ENCODE measurements at places on chromosomes 11 and 22. TPM values are rescaled to one million over a fixed set of nuclear protein-coding genes. Genes with fewer than 3 reads are reported as not detected.
A peak's percentile ranks its signal among the peaks of the same experiment; 100 is the strongest.

- no peak for DNase-seq
Observed at GRCh38 chr11:44113018-44113417, 17.5 kb downstream of the EXT2 start.

DNA sequence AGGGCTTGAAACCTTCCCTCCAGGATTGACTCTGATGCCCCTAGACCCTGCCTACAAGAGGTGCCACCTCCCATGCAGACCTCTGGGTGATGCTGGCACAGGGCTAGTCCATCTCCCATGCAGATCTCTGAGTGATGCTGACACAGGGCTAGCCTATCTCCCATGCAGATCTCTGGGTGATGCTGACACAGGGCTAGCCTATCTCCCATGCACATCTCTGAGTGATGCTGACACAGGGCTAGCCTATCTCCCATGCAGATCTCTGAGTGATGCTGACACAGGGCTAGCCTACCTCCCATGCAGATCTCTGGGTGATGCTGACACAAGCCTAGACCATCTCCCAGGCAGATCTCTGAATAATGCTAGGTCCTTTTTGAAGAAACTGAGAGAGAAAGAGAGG lies 321.7 kb downstream of the NTM start:
- DNase-seq, result no peak

DNA sequence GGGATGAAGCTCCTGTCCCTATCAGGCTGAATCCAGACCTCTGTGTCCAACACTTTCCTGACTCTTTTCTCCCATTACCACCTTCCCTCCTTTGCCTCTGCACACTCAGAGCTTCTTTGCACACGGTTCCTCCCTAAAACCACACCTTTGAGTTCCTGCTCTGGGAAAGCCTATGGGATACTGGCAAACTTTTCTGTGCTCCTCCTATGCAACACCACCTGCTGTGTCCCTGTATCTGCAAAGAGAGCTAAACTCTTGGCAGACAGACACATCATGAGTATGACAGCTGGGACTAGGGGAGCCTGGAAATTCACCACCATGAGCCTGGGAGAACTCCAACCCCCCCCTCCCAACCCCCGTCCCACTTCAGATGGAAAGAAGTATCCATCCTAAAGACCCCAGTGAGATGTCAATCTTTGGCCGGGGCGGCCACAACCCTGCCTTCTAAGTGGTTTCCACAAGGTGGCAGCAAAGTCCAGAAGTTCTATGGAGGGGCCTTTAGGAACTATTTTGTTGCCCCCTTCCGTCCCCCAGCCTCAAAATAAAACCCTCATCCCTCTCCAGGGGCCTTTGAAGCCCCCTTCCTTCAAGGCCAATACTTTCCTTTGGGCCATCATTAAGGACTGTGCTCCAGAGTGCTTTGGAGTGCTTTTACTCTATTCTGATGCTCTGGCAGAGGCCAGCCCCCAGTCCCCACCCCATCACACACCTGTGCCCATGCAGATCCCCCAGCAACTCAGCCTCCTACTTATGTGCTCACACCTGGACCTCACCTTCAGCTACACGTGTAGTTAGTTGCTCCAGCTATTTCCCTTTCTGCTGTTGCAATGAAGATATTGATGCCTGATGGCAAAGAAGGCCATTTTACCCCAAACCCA lies 19.4 kb downstream of the HTR3A start:
- DNase-seq, result no peak

DNA sequence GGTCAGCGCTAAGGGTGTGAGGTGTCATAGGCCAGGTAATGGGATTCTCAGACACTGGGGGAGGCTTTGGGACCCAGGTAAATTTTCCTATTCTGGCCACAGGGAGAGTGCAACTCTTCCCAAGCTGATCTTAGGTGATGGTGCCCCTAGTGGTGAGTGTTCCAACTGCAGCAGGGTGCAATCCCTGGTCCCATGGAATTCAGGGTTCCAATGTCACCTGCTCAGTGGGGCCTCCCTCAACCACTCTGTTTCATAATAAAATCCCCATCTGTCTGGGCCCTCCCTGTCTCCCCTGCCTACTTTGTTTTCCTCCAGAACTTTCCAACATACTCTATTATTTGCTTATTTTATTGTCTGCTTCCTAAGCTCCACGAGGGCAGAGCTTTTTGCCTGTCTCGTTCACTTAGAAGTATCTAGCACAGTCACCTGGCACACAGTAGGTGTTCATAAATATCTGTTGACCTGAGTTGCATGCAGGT lies 2.9 kb upstream of the SGSM1 start:
- DNase-seq, result no peak

GRCh38 chr11:92152245-92152644 lies 72.4 kb upstream of the FAT3 start:
- DNase-seq, result no peak

DNA sequence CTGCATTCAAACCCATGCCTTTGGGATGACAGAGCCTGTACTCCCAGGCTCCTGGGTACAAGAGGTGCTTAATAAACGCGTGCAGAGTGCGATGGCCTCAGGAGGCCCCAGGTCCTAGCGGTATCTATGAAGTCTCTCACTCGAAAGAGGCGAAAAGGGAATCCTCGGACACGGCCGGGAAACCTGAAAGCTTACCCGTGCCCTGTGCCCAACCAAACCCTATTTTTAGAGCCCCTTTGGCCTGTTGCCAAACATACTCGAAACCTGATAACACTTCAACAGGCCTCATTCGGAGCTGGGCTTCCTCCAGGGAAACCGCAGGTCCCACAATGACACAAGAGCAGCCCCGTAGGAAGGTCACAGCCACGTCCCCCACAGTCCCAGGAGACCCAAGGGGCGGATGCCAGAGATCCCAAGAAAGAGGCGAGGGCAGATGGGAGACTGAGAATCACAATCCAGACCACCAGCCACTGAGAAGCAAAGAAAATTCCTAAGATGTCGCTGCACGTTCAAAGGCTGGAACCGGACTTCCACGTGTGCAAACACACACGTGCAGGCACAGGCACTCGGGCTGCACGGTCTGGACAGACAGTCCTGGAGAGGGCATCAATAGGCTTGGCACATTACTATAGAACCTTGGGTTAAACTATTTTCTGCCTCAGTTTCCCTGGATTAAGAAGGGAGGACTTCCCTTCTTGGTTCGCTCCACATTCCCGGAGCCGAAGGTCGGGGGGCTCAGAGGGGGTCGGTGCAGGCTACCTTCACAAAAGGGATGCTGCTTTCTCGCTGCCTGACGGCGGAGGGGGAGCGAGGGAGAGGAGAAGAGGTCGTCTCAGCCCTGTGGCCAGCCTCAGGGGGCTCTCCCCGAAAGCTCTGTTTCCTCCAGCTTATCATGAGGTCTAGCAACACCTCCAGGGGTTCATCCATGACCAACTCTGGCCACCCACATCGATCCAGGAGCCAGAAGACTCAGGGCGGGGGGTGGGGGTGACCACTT lies 8.2 kb downstream of the PDGFB start:
- peak; percentile 88 for DNase-seq

- no peak for DNase-seq
Observed at GRCh38 chr11:57791321-57792059, 29.9 kb downstream of the CTNND1 start.

- no peak for DNase-seq
Observed at GRCh38 chr11:636511-637332, at the start of gene DRD4. TSS of gene DRD4 (plus strand) at chr11:637269. CDS start at chr11:637305, 36 bp downstream.

DNA sequence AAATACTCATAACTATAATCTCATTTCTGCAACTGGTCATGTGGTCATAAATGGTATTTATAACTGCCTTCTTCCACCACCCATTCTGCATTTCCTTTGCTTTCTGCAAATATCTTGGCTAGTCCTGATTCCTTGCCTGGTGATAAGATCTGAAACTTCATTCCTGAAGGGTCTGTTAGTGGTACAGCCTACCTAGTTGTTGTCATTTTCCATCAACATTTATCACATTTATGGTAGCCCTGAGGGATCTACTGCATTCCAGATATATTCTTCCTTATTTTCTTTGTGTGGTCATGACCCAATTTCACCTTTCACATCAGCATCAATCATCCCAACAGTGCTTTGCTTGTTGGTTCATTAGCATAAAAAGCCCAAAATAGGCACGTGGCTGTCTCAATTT lies 50.1 kb downstream of the DDX6 start:
- no peak for DNase-seq

DNA sequence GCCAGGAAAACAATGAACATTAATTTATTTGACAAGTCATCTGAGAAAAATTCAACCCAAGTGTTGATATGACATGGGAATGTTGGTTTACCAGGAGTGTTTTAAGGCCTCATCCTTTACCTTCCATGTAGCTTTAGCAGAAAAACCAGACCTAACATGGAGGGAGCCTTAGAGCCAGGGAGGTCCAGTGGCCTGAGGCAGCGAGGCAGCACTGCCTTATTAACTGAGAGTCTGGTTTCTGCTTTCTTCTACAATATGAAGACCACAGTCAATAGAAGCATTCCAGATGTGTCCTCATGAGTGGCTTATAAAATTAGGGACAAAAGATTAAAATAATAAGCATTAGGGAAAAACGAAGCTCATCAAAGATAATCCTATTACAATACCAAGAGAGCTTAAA lies 61.5 kb downstream of the DKK3 start:
- DNase-seq, result no peak

DNA sequence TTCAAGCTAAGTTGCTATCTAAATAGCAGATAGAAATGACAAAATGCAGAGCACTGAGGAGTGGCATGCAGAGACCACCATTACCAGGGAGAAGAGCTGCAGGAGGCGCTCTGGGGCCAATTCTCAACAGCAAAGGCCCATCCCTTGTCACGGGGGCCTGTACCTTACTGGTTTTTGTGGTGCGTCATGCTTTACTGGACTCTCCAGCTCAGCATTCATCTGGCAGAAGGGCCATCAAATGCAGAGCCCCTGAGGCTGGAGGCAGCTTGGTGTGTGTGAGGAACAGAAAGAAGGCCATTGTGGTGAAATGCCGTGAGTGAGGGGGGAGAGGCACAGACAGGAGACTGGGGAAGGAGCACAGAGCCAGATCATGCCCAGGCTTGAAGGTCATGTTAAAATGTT lies 56.5 kb upstream of the NAV2 start:
- DNase-seq, result no peak

DNA sequence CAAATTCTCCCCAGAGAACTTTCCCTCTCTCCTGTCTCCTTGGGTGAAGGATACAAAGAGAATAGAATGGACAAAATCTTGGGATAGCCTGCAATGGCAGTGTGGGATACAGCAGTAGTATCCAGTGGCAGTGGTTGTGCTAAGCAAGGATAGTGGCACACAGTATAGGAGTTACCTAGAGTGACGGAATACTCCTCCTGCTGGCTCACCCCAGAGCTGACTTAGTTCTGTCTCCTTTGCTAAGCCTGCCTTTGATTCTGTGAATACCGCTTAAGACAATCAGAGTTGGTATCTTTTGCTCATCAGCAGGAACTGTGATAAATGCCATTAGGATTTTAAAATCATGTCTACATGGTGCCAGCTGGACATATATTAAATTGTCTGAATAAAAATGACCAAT lies 404.3 kb downstream of the JRKL start:
- no peak for DNase-seq

DNA sequence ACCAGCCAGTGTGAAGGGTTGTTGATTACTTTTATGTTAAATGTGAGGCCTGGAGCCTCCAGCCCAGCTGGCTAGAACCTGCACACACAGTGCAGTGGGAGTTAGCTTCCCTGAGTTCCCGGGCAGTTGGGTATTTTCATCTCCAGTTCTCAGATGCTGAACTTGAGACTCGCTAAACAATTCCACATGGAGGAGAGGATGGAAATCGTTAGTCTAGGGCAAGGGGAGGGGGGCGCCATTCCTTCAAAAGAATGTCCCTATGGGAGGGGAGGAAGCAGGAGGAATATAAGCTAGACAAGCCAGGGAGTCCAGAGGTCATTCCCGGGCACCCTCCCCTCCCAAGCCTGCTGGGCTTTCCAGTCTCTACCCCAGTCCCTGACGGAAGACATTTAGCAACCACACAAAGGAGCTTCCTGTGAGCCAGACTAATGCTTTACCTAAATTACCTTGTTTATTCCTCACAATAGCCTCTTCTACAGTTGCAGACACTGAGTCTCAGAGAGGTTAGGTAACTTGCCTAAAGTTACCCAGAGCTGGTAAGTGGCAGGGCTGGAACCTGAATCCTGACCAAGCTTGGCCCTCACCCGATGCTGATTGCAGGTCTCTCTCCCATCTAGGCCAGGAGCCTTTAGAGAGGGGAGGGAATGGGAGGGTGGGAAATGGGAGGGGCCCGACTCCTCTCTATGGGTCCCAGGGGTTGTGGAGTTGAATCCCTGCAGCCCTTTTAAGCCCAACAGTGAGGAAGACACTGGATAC lies 1.9 kb upstream of the TSKU start:
- no peak for DNase-seq

DNA sequence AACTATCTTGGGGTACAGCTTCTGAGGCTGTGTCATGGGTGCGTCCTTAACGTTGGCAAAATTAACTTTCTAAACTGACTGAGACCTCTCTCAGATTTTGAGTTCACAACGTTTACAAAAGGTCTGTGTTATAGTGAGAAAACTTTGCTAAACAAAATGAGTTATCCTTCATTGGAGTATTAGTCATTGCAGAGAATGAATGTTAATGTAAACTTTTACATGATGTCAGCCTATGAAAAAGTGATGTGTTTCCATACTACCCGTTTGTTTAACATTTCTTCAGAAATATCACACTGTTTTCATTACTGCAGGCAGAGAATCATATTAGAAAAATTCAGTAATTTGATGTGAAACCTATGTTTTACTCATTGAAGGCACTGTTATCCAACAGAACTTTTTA lies 32.1 kb downstream of the HSD17B12 start:
- DNase-seq, result no peak

- DNase-seq, result no peak
Observed at GRCh38 chr11:79708319-79708932, 267.6 kb upstream of the TENM4 start.

- peak; percentile 73 for DNase-seq
Observed at GRCh38 chr11:1927026-1927847, 7.7 kb downstream of the TNNT3 start.

DNA sequence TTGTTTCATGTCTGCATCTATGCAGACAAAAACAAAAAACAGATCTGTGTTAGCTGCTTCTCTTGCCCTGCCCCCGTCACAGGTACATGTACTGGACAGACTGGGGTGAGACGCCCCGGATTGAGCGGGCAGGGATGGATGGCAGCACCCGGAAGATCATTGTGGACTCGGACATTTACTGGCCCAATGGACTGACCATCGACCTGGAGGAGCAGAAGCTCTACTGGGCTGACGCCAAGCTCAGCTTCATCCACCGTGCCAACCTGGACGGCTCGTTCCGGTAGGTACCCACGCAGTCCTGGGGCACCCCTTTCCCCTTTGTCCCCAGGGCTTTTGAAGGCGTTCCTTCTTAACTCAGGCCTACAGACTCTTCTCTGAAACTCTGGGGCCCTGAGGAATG lies 45.2 kb downstream of the LRP5 start:
- DNase-seq, result no peak

- peak; percentile 55 for DNase-seq
Observed at GRCh38 chr22:11253000-11253511, 4274.9 kb upstream of the OR11H1 start.

GRCh38 chr11:91904792-91905785 lies 319.5 kb upstream of the FAT3 start:
- DNase-seq, result no peak

GRCh38 chr11:9030601-9031000 lies 26.8 kb upstream of the NRIP3 start:
- DNase-seq, result no peak

The C11orf21 gene
- 23.2 TPM for total RNA-seq

The ACAD8 gene
- total RNA-seq, result 33.9 TPM

The IGF2 gene
- total RNA-seq, result 87.7 TPM

The VSIG2 gene
- total RNA-seq, result 1.2 TPM

The TNNI2 gene
- 0.78 TPM for total RNA-seq

The UPK3A gene
- 0.40 TPM for total RNA-seq

The CRYBB1 gene
- total RNA-seq, result 0.67 TPM

The OR52H1 gene
- not detected for total RNA-seq

The ART1 gene
- 1.3 TPM for total RNA-seq

Measured in cardiac septum (tissue), 1 donor.